ENCODE measurements at places on chromosomes 2 and 18.

DNA sequence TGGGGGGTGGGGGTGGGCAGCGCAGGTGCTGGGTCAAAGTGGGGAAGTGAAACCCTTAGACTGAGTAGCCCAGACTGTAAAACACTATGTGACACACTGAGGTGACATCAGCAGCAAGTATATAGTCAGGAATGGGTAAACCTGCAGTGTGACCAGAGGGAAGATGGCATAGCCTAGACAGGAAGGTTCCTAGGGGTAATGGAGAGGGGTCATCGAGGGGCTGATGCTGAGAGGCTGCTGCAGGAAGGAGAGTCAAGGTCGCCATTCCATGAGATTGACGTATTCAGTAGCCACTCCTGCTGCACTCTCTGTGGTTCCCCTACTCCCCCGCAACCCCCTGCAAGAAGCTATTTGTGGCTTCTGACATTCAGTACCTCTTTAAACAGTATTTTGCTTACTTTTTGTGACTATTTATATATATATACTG lies 111.7 kb downstream of the CHST9 start:
- no peak for DNase-seq

GRCh38 chr18:58297198-58297597 lies 253.2 kb downstream of the NEDD4L start:
- peak; percentile 58 for DNase-seq

DNA sequence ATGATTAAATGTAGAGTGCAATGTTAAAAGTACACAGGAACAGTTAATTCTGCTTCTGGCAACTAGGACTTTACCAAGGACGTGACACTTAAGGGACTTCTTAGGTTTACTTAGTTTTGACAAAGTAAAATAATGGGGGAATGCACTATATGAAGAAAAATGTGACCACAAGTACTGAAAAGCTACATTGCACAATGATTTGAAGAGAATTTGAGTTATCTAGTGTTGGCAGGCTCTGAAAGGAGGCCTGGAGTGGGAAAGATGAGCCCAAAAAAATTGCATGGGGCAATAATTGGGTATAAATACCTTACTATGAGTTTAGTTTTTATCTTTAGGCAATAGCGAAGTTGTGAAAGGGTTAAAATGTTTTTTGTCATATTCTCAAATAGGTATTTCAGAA lies 173.7 kb downstream of the DOK6 start:
- DNase-seq: no peak

GRCh38 chr2:109017017-109017416 lies 28.0 kb upstream of the EDAR start:
- DNase-seq: no peak

DNA sequence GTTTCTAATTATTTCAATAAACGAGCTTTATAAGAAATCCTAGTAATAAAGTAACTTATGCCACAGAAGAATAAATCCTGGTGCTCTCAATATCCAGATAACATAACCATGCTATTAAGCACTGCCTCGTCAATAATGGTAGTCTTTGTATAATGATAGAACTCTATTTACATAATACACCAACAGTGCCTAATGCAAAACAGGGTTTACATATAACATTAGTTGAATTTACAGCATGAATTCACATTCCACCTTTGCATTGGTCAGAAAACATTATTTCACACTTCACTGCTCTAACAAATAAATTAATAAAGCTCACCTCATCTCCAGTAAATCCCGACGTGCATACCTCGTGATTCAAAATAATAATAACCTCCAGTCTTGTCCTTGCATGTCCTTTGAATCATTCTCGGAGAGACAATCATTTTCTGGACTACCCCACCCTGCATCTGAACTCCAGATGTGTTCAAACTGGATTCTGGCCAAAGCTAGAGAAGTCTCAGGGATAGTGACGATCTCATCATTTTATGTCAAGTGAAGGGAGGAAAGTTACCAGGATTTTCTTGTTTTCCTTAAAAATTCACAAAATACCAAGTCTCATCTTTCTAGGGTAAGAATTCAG lies 189.2 kb downstream of the NCKAP5 start:
- peak; percentile 93 for DNase-seq

GRCh38 chr2:238152771-238153688 lies 5.7 kb upstream of the ERFE start:
- no peak for DNase-seq

DNA sequence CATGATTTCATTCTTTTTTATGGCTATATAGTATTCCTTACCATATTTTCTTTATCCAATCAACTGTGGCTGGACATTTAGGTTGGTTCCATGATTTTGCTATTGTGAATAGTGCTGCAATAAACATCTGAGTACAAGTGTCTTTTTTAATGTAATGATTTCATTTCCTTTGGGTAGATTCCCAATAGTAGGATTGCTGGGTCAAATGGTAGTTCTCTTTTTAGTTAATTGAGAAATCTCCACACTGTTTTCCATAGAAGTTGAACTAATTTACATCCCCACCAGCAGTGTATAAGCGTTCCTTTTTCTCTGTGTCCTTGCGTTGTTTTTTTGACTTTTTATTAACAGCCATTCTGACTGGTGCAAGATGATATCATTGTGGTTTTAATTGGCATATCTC lies 59.1 kb upstream of the IL1RL1 start:
- DNase-seq: no peak

GRCh38 chr2:172693037-172693436 lies 42.6 kb upstream of the RAPGEF4 start:
- peak; percentile 99 for DNase-seq

- DNase-seq: no peak
Observed at GRCh38 chr2:121329786-121330185, 44.8 kb upstream of the TFCP2L1 start.

DNA sequence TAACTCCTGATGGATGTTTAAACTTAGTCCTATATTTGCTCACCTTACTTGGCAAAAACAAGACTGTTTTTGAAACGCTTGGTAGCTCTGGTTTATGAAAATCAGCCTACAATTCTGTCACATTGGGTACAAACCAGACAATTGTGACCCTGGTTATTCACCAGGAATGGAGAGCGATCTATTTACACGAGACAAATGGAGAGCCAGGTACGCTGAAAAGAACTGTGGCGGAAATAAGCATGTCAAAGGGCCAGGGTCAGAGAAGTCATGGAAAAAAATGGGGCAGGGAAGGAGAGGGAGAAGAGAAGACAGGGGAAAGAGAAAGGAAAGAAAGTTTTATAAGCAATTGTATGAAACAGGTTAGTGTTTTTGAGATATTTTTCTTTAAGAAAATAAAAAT lies 119.5 kb upstream of the ZFP36L2 start:
- no peak for DNase-seq

- DNase-seq: no peak
Observed at GRCh38 chr2:197904446-197904845, 100.1 kb downstream of the PLCL1 start.

DNA sequence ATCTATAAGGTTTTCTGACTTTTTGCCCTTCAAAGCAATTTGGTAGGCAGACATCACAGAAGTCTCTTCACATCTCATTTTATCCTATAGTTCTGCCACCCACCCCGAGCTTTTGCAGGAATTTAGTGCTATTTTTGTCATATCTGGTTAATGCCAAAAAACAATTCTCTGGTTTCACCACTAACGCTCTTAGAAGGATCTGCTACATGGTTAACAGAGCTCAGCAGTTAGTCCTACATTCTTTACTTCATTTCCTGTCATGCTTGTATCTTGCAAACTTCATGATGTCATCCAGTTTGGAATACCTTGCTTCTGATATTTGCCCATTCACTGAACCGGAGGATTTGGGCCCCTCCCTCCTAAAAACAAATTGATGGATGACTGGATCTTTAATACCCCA lies 116.8 kb upstream of the SERPINE2 start:
- no peak for DNase-seq

DNA sequence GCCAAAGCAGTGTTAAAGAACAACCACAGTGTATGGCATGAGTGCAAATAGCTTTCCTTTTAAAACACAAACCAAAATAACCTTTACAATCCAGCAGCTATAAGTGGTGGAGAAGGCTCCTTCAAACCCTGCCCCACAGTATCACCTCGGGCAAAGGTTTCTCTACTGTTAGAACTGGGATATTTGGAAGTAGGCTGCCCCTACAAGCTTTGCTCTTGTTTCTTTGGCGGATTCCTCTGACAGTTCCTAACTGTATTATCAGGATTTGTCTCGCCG lies 214.8 kb downstream of the ZNF521 start:
- no peak for DNase-seq

GRCh38 chr2:74007121-74007520 lies 22.4 kb downstream of the TET3 start:
- DNase-seq: no peak

GRCh38 chr18:54777118-54777791 lies 51.0 kb upstream of the RAB27B start:
- no peak for DNase-seq

GRCh38 chr2:221836095-221836494 lies 264.0 kb upstream of the EPHA4 start:
- peak; percentile 31 for DNase-seq

DNA sequence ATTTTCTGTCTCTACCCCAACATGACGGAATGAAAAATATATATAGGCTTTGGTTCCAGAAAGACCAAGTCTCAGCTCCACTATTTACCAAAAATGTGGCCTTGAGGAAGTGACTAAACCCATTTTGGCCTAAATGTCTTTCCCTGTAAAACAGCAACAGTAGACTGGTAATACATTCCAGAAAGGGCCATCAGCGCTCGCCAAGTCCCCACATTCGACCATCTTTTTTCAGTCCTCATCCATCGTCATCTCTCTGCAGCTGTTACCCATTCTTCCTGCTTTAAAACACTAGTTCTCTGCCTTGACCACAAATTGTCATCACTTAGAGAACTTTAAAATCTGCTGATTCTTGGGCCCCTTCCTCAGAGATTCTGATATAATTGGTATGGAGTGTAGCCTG lies 183.8 kb upstream of the CTAGE1 start:
- no peak for DNase-seq

DNA sequence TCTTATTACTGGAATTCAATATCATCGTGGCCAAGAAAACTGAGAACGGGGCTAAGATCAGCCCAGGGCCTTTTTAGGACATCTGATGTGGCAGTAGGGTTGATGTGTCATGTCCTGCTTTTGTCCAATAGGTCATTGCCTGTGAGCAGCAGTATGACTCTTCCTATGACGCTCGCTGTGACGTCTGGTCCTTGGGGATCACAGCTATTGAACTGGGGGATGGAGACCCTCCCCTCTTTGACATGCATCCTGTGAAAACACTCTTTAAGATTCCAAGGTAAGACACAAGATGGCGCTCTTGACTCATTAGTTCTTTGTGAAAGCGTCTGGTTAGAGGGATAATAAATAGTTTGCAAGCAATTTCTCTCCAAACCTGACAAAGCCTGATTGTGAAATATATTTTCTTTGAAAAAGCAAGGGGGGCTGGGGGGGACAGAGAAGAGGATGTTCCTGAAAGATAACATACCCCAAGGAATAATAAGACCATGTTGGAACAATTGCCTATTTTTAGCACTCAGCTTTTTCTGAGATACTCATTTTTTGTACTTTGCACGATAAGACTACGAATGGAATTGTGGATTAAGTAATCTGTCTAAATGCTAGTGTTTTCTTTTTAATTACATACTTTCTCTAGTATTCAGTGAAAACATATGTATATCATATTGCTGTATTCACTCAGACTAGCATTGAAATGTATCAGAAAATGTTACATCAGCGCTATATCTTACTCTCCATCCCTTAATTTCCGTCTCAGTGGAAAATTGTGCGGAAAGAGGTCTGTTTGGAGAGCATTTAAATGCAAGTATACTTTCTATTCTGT lies 58.1 kb downstream of the MYO3B start:
- peak; percentile 53 for DNase-seq

- no peak for DNase-seq
Observed at GRCh38 chr2:100766806-100767205, 53.1 kb upstream of the NPAS2 start.

GRCh38 chr18:24868311-24868710 lies 407.9 kb downstream of the HRH4 start:
- DNase-seq: no peak

- DNase-seq: peak; percentile 46
Observed at GRCh38 chr2:230925879-230926765, 1.1 kb upstream of the GPR55 start.

DNA sequence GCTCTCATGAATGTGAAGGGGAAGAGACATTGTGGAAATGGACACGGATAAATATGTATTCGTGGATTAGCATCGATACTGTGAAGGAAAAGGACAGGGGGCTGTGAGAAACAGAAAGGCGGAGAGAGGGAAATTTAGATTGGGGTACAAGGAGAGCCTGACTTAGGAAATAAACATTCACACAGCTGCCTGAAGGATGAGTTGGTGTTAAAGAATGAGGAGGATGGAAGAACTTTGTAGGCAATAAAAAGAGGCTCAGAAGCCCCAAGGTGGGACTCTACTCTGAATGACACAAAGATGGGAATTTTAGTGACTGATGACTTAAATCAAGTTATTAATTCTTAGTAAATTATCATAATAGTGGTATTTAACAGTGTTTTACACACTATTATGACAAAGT lies 10.1 kb downstream of the MYO1B start:
- no peak for DNase-seq

- no peak for DNase-seq
Observed at GRCh38 chr2:235954281-235954680, 213.9 kb downstream of the GBX2 start.

- DNase-seq: no peak
Observed at GRCh38 chr2:203691149-203691548, 15.3 kb upstream of the CD28 start.

DNA sequence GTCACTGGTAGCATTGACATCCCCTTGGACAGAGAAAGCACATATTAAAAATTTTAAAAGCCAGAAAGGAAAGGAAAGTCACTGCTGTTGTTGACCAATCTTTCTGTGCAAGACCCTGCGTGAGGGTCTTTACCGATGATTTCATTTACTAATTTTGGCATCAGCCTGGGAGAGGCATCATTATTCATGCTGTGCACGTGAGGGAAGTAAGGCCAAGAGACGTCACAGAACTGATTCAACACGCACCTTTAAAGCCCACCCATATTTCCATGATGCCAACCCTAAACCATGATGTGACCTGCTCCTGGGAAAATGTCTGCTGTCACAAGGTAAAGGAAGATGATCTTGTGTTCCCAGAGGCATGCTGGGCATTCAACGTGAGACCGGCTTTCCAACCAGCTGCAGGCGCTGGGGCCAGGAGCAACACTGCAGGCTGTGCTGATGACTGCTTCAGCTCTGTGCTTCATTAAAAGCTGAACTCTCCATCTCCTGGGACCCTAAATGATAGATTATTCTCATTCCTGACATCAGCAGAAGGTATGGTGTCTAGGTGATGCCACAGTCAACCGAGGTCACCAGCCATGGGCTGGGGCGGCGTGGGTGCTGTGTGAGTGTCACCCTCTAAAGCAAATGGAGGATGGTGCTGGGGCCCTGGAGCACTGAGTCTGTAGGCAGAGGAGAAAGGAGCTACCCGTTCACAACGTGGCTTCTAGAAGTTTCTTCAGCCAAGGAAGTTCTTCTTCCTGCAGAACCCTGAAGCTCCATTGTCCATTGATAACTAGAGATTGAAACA lies 53.9 kb downstream of the TMEM18 start:
- no peak for DNase-seq

DNA sequence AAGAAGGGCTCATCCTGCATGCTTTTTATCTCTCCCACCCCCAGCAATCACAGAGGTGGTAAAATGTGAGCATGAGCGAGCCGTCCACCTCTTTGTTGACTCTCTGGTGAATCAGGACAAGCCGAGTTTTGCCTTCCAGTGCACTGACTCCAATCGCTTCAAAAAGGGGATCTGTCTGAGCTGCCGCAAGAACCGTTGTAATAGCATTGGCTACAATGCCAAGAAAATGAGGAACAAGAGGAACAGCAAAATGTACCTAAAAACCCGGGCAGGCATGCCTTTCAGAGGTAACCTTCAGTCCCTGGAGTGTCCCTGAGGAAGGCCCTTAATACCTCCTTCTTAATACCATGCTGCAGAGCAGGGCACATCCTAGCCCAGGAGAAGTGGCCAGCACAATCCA lies 19.5 kb downstream of the LIPG start:
- no peak for DNase-seq

GRCh38 chr2:159807183-159808031 lies 9.4 kb upstream of the CD302 start:
- peak; percentile 68 for DNase-seq

All from epithelial cell of esophagus (primary cell).